Forelimb muscle (tissue), 1 donor: ENCODE measurements at places on chromosomes 3 and 15. TPM values are rescaled to one million over a fixed set of nuclear protein-coding genes. Genes with fewer than 3 reads are reported as not detected.

GPD1L gene
- 43.4 TPM for polyA plus RNA-seq

CD276 gene
- 107 TPM for polyA plus RNA-seq

RAB6B gene
- polyA plus RNA-seq: 10.7 TPM

DNA sequence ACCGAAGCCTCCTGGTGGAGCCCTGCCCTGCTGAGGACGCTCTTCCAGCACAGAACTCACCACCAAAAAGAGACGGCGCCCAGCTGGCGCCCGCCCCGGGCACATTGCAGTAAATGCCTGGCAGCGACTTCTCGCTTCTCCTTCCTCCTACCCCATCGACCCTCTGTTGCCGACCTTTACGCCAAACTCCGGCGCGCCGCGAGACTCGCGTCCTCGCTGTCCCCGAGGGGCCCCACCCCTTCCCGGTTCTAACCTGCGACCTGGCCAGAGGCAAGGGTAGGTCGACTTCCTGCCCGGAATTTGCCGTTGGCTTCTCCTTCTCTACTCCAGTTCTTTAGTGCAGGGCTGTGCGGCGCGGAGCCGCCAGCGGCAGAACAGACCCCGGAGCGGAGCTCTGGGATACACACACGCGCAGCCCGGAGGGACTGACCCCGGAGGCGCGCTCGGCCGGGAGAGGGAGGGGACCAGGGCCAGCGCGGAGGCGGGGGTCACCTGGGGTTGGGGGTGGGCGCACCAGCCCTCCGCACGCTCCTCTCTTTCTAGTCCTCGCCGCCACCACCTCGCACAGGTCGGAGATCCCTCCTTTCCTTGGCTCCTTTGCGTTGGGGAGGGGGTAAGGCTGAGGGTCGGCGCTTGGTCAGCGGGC, 226.6 kb upstream of the AZI2 start:
- DNase-seq: no peak

DNA sequence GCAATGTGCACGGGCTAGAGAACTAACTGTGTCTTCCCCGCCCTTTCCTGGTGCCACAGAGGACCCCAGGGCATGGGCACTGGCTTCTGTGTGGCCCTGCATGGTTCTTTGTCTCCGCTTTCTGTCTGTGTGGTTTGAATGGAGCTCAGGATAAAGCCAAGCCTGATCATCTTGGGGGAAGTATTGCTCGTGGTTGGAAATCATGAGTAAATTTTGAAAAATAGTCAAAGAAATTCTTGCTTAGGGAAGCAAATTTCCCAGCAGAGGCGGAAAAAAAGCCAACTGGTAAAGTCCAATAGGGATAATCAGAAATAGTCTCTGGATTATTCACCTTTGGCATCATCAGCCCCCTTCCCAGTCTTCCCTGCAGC, 55.4 kb downstream of the MAGEF1 start:
- DNase-seq: peak; percentile 68
